Activated T-helper 1 cell treated with Interleukin-2 at 50 U/mL for 16 hours (primary cell): ENCODE measurements at places on chromosomes 1 and 21.

- no peak for DNase-seq
Measured at GRCh38 chr1:180136968-180137356, 17.7 kb upstream of the QSOX1 start.

- DNase-seq: no peak
Measured at GRCh38 chr1:83762416-83762815, 236.5 kb downstream of the TTLL7 start.

DNA sequence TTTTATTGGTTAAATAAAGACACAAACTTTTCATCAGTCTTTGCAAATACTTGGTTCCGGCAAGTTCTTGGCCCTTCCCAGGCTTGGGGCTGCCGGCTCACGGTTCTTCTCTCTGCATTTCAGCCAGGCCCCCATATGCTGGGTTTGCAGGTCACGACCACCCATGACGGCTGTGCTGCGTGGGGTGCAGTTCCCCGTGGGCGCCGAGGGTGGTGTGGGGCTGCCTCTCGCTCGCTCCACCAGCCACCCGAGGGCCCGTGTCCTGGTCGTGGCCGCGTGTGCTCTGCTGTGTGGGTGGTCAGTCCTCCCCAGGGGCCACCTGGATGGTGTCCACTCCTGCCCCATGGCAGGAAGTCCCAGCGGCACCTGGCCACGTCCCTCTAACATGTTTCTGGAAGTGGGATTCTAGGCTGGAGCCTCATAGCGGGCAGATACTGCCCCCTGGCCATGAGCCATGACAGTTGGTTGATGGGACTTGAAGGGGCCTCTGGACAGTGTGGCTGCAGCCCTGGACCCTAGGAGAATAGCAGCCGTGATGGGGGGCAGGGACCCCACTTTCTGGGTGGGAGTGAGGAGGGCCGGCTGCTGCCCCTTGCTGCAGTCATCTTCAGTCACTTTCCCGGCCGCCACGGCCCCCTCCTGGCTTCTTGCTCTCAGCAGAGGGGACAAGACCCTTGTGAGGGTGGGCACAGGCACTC, 46.3 kb downstream of the SKI start:
- DNase-seq: no peak

GRCh38 chr1:76021846-76022245, 52.7 kb upstream of the ST6GALNAC3 start:
- no peak for DNase-seq

GRCh38 chr1:25954282-25954938, 43.5 kb downstream of the PAFAH2 start:
- no peak for DNase-seq

DNA sequence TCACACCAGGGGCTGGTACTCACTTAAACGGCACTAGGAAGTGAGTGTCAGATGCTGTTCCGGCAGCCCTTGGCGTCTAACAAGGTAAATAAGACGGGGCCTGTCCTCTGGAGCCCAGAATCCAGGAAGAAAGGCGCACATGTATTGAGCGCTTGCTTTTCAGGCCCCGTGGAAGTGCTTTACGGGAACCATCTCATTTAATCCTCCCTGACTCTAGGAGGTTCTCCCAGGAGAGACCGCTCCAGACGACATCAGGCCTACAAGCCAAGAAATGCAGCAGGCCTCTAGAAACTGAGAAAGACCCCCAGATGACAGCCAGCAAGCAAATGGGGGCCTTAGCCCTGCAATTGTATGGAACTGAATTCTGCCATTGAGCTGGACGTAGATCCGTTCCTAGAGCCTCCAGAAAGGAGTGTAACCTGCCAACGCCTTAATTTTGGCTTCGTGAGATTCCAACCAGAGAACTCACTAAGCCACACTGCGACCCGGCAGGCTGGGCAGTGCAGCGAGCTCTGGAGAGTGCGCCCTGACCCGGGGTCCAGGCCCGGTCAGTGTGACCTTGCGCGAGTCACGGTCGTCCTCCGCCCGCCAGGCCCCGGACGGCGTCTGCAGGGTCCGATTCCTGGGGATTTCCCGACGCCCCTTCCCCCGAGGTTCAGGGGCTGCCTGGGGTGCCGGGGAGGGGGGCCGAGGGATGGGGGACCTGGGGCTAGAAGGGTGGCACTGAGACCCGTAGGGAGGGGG, 532 bp upstream of the MANEAL start:
- no peak for DNase-seq
